M059J (cell line): ENCODE measurements at places on chromosomes 7 and 10. TPM values are rescaled to one million over a fixed set of nuclear protein-coding genes. Genes with fewer than 3 reads are reported as not detected.
A peak's percentile ranks its signal among the peaks of the same experiment; 100 is the strongest.

GRCh38 chr10:132516771-132517725 lies 20.5 kb upstream of the INPP5A start:
- peak; percentile 97 for DNase-seq

DNA sequence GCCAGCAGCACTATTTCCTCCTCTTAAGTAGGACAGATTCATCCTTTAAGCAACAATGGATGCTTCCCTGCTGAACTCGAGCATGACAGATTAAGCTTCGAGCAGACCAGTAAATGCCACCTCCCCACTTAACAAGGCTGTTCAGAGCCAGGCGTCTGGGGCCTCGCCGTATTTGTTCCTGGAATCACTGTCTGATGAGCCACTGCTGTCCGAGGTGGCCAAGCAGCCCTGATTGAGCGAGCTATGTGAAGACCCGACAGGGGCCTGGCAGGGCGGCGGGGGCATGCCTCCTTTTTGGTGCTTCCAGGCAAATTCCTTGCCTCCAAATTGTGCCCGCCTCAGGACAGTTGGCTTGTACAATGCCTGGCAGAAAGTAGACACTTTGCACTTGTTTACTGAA lies 862.6 kb downstream of the NRG3 start:
- DNase-seq, result peak; percentile 3

DNA sequence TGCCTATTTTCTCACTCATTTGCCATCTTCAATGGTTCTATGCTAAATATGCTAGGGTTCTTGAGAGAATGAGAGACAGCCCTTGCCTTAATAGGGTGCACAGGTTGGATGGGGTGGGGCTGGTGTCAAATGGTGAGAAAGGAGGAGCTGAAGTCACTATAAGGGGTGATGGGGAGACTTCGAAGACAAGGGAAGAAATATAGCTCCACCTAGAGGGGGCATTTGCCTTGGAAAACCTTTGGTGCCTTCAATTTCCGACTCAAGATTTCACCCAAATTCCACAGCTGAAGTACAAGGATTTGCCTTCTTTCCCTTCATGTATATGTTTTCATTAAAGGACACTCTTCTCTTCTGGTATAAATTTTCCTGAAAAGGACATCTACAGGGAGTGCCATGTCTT lies 5.6 kb downstream of the PTN start:
- DNase-seq, result peak; percentile 16

GRCh38 chr10:20115894-20116293 lies 299.7 kb downstream of the PLXDC2 start:
- DNase-seq, result no peak

GRCh38 chr7:19105546-19105945 lies 11.9 kb downstream of the TWIST1 start:
- DNase-seq, result no peak

DNA sequence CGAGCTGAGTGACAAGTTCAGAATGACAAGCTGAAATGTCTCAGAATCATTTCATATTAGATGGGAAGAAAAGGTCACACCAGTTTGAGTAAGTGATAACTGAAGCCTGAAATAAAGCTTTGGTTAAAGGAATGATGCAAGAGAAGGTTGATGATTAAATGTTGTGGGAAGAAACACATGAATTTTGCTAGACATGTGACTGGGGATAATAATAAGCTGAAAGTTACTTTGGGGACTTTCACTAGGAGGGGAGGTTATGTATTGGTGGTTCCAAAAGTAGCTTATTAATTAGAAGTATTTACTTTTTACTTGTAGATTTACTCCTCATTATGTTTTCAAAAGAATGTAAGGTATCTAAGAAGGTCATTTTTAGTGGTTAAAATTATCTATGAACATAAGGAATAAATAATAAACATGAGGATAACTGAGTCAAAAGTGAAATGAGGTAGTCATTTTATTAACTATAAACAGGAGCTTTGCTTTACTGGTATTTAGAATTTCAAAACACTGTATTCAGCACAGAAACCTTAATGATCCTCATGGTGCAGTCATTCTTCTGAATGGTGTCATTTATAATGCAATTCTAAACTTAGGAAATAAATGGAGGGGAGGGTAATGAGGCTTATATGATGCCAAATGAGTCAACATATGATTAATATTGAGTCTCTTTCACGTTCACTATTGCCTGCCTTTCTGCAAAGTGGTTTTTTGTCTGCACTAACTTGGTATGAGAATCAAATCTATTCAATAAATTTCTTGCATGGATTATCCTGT lies 63.7 kb downstream of the PRKG1 start:
- peak; percentile 44 for DNase-seq

DNA sequence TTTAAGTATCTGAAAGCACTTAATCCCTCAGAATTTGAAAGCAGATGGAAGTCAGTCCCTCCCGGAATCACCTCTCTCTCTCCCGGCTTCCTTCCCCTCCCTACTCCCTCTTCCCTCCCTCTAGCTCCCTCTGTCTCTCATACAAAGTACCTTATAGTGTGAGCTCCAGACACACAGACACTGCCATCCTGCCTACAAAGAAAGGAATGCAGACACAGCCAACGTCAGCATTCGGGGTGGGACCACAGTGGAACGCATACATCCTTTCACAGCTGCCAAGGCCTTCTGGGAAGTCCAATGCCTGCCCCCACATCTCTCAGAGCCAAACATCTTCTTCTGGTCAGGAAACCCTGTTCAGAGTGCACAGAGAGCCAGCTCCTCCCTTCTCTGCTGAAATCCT lies 9.3 kb downstream of the NOD1 start:
- peak; percentile 58 for DNase-seq

GRCh38 chr7:89563597-89563996 lies 590.7 kb upstream of the STEAP1 start:
- no peak for DNase-seq

GRCh38 chr10:69647819-69648218 lies 17.8 kb downstream of the FAM241B start:
- DNase-seq, result no peak

DNA sequence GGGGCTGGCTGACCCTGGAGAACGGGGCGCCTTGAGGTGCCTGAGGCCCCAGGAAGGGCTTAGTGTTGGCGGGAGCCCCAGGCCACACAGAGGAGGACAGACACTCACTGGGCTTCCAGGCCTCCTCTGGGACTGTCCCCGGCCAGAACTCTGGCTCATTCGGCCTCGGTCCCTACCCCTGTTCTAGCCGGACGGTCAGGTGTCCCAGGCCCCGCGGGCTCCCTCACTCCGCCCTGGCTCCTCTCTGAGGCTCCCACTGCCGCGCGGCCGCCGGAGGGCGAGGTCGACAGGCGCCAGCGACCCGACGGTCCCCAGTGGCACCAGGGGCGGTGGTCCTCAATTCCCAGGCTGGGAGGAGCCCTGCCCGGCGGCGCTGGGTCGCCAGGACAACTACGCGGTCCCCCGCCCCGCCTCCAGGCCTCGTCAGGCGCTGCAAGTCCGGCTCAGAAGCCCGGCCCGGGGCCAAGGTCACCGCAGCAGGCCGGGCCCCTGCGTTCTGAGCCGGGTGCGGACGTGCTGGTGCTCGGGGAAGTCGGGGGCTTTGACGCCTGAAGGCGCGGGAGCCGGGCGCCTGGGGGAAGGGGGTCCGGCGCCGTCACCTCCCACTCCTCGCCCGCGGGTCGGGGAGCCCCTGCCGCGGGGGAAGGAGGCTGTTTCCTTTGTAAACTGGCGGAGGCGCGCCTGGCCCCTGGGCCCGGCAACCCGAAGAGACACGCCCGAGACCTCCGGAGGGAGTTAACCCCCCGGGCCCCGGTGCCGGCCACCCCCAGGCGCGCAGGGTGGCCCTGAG lies 1.1 kb upstream of the PWWP2B start:
- DNase-seq, result peak; percentile 39

DNA sequence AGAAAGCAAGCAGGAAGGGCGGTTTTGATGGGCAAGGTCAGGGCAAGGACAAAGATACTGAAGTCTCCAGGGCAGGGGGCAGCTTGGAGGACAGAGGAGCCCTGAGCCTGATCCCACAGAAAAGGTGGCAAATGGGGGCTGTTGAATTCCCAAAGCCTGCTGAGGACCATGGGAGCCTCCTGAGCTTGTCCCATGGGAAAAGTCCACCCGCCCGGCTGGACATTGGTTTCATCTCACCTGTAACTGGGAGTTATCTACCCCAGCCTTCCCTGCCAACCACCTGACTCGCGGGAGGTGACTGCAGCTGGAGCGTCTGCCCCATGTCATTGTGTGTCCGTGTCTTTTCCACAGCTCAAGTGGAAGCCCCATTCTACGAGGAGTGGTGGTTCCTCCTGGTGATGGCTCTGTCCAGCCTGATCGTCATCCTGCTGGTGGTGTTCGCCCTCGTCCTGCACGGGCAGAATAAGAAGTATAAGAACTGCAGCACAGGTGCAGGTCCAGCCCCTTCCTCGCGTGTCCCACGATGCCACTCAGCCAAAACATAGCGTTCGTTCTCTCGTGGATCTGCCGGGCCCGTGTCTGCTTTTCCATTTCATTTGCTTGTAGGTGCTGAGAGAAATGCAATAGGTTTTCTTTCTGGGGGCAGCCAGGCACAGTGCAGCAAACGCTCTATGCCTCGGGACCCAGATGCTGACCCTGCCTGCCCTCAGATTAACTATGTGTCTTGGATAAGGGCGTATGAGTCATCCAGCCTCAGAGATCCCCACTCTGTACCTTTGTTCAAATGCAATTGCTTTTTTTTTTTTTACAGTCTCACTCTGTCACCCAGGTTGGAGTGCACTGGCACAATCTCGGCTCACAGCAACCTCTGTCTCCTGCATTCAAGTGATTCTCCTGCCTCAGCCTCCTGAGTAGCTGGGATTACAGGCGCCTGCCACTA lies 444.5 kb upstream of the FOXK1 start:
- no peak for DNase-seq

DNA sequence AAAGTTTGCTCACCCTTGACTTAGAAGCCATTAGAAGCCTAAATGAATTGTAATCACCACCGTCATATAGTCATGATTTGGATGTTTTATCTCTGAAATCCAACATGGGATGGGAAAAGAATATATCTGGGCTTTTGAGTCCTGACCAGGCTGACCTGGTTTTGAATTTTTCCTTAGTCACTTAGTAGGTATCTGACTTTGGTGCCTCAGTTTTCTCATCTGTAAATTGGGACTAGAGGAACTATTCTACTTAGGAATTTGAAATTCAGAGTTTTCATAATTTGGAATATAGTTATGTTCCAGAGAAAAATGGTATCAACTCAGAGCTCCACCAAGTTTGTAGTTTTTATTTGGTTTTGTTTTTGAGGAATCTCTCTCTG lies 40.9 kb downstream of the SHOC2 start:
- no peak for DNase-seq

DNA sequence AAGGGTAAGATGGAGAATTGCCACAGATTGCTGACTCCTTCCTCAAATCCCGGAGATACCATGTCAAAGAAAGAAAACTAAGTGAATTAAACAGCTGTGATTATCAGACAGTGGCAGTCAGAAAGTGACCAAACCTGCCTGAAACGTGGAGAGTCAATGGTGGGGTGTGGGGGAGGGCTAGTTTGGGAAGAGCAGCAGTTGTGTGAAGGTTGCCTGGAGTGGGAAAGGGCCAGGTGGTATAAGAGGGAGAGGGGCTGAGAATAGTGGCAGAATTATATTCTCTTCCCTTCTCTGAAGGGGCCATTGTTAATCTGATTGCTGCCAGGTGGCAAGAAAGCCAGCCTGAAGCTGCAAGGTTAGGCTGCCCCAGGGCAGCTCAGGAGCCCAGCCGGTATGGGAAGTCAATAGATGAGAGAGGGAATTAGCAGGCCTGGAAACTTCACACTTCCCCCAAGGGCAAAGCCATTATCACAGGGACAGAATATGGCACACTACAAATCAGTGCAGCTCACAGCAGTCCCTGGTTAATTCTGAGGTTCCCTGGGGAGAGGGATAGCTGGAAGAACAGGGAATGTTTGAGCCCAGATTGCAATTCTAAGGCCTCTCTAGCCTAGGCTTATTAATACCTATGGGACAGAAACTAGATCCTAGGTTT lies 83.9 kb upstream of the ITGB1 start:
- DNase-seq, result no peak

- no peak for DNase-seq
Observed at GRCh38 chr7:21916176-21916575, 29.5 kb downstream of the CDCA7L start.

DNA sequence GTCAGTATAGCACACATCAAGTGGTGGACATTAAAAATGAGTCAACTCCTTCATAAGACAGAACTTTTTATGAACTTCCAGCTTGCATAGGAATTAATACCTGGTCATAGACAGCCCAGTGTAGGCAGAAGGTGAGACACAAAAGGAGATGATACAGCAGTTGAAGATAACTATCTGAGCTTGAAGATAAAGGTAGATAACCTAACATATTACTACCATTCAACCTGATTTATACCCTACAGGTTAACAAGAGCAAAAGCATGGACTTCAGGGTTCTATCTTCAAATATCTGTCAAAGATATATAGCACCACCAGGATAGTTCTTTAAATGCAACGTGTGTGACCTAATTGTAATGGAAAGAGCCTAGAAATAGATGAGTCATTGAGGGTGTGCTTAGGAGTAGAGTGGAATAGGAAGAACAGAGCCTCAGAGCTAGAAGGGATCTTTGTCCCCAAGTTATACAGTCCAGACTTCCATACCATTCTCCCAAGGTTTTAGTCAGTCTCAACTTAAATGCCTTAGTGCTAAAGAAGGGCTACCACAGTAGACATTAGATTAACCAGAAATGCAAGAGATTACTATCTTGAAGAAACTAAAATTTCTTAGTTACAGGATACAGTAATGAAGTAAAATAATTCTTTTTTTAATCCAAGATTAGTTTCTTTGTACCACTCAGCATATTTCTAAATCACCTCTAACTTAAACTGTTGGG lies 9.2 kb downstream of the ZNF800 start:
- peak; percentile 28 for DNase-seq

CYP3A7 gene
- total RNA-seq, result not detected in 2 replicates

SPDYE1 gene
- total RNA-seq, result not detected in 2 replicates
